GM03348 (cell line): ENCODE measurements at places on chromosomes 13 and 19.

GRCh38 chr13:109154146-109154545 is 524.7 kb downstream of the MYO16 start:
- DNase-seq, result no peak

GRCh38 chr19:50943074-50943828 is 9.6 kb downstream of the KLK5 start:
- DNase-seq, result no peak

GRCh38 chr13:43434191-43434590 is 352.6 kb downstream of the ENOX1 start:
- DNase-seq, result no peak

GRCh38 chr13:43383498-43384165 is 360.2 kb downstream of the DNAJC15 start:
- DNase-seq, result no peak

DNA sequence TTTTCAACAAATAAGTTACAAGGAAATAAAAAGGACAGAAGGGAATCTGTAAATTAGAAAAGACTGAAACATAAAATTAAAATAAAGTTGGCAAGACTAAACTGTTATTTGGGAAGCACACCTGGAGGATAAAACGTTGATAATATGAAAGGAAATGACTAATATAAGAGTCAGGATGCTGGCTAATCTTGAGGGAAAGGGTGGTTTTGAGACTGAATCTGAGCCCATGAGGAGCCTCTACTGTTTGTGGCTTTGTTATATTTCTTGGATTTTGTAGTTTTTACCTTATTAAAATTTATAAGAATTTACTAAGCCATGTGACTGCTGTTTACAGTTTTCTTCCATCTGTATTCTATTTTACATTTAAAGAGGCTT is 718.0 kb upstream of the SPRY2 start:
- no peak for DNase-seq

GRCh38 chr13:31761951-31762350 is 22.6 kb downstream of the RXFP2 start:
- peak; percentile 29 for DNase-seq

DNA sequence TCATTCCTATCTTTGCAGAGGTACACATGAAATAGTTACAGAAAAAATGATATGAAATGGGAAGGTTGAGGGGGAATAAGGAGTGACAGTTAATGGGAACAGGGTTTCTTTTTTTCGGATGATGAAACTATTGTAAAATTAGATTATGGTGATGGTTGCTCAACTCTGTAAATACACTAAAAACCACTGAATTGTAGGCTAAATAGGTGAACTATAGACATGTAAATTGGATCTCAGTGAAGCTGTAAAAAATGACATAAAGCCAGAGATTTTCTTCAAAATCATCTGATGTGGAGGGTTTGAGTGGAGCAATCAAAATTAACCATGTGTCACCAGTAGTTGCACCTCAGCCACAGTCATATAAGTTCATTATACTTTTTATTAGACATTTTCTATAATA is 6.6 kb upstream of the FLT3 start:
- no peak for DNase-seq

DNA sequence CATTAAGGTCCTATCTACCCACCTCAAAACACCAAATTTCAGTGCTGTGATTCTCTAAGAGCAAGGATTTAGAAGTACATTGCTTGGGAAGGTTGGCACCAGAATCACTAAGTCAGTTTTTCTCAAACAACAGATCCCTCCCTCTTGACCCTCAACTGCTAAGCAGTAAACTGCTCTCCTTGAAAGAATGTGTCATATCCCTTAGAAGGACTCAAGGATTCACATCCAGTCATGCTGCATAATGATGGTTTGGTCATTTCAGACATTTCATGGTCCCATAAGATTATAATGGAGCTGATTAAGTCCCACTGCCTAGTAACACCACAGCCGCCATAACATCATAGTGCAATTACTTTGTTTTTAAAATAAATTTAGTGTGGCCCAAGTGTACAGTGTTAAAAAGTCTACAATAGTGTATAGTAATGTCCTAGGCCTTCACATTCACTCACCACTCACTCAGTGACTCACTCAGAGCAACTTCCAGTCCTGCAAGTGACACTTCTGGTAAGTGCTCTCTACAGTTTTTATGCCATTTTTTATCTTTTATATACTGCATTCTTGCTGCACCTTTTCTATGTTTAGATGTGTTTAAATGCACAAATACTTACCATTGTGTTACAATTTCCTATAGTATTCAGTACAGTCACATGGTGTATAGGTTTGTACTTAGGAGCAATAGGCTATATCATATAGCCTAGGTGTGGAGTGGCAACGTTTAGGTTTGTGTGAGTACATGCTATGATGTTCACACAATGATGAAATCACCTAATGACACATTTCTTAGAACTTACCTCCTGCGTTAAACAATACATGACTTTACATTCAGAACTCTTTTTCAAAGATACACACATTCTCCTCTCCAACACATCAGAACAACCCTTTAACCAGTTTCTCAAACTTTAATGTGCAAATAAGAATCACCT is 15.7 kb upstream of the CCDC169 start:
- no peak for DNase-seq

GRCh38 chr13:20702530-20702914 is 977 bp upstream of the IL17D start:
- no peak for DNase-seq

DNA sequence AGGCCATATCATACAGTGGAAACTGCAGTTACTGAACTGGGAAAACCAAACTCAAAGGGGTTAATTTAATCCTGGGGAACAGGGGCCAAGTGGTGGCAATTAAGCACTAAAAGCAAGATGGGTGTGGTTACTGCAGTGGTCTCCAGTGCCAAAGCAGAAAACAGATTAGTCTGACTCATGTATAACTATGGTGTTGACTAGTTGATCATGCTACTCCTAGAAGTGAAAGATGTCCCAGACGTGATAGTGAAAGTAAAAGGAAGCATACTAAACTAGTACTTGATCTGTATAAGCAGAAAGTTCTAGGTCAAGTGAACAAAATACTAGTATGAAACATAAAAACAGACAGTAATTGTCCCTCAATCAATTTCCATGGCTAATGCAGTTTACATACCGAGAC is 360.0 kb upstream of the SLITRK5 start:
- DNase-seq, result no peak

- no peak for DNase-seq
Observed at GRCh38 chr13:39385154-39385553, 217.8 kb downstream of the LHFPL6 start.
